Dermis microvascular lymphatic vessel endothelial cell (primary cell): ENCODE measurements at places on chromosomes 6 and 20. TPM values are rescaled to one million over a fixed set of nuclear protein-coding genes. Genes with fewer than 3 reads are reported as not detected.

DEFB113 gene
- total RNA-seq: not detected in 2 replicates

ZSCAN16 gene
- total RNA-seq: 10.5 and 12.1 TPM in 2 replicates

- no peak for DNase-seq
Measured at GRCh38 chr20:64112691-64113443, 5.5 kb upstream of the NPBWR2 start.

GRCh38 chr20:733861-734260, 34.4 kb downstream of the SLC52A3 start:
- no peak for DNase-seq

GRCh38 chr20:11853359-11853758, 64.3 kb upstream of the BTBD3 start:
- DNase-seq: no peak
